T1000 (cell line): ENCODE measurements at places on chromosomes 3 and 15.

DNA sequence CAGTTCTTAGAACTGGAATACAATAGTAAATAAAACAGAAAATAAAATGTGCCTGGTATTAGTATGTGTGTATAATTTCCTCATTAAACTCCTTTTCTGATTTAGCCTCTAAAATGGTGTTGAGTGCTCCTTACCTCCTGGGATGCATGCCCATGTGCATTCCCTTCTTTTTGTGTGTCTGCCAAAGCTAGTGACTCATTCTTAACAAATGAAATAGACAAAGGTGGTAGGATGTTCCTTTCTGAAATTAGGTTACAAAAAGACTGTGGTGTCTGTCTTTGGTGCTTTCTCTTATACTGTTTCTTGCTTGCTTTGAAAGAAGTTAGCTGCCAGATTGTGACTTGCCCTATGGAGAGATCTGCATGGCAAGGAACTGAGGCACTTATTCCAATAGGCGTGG lies 623.7 kb downstream of the GRM7 start:
- DNase-seq = no peak

DNA sequence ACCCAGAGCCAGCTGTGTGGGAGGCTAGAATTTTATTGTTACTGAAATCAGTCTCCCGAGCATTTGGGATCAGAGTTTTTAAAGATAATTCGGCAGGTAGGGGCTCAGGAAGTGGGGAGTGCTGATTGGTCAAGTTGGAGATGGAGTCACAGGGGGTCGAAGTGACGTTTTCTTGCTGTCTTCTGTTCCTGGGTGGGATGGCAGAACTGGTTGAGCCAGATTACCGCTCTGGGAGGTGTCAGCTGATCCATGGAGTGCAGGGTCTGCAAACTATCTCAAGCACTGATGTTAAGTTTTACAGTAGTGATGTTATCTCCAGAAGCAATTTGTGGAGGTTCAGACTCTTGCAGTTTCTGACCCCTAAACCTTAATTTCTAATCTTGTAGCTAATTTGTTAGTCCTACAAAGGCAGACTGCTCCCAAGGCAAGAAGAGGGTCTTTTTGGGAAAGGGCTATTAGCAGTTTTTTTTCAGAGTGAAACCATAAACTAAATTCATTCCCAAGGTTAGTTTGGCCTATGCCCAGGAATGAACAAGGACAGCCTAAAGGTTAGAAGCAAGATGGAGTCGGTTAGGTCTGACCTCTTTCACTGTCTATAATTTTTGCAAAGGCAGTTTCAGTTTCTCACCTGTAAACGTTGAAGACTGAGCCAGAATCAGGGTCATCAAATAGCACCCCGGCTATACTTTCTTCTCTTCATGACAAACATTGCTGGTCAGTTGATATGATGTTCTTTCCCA lies 28.2 kb downstream of the FLNB start:
- no peak for DNase-seq

GRCh38 chr3:76859596-76859995 lies 180.3 kb upstream of the ROBO2 start:
- DNase-seq = no peak

DNA sequence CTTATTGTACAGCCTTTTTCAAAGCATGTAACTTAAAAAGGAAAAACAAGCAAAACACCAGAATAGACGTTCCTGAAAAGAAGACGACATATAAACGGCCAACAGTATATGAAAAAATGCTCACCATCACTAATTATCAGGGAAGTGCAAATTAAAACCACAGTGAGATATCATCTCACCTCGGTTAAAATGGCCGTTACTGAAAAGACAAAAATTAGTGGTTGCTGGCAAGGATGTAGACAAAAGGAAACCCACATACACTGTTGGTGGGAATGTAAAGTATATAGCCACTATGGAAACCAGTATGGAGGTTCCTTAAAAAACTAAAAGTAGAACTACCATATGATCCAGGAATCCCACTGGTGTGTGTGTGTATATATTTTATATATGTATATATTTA lies 64.5 kb upstream of the MLF1 start:
- no peak for DNase-seq

DNA sequence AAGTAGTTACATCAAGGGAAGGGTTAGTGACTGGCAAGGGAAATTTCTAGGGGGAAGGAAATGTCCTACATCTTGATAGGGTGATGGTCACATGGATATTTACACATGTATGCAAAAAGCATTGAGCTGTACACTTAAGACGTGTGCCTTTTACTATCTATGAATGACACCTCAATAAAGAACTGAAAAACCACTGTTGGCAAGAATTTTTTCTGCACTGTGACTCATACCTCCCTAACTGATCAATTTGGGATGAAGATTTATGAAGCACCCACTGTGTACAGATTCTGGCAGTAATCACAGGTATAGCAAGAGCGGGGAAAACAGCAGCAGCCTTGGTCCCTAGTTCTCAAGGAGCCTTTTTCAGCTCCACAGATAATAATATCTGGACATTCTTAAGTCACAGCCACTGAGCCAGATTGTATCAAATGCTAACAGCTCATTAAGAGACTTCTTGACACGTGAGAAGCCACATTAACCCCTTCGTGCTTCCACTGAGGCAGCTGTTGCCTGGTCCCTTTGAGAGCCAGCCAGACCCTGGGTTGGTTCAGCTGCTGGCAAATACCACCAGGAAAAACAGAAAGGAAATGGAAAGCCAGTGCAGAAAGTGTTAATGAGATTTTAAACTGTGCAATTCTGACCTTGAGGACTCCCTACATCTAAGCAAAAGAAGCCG lies 32.0 kb upstream of the GALNT15 start:
- DNase-seq = no peak

GRCh38 chr3:5899014-5899761 lies 711.7 kb downstream of the EDEM1 start:
- no peak for DNase-seq

DNA sequence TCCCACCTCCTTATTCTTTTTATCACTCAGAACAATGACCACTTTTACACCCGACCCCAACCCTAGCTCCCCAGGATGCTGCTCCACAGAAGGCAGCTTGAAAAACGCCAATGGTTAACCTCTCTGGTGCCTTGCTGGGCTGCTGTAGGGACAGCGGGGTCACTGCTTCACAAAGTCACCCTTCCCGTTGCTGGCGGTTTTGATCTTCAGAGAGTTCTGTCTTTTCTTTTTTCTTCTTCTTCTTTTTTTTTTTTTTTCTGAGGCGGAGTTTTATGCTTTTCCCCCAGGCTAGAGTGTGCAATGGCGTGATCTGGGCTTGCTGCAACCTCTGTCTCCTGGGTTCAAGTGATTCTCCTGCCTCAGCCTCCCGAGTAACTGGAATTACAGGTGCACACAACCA lies 20.7 kb downstream of the CEP19 start:
- no peak for DNase-seq

DNA sequence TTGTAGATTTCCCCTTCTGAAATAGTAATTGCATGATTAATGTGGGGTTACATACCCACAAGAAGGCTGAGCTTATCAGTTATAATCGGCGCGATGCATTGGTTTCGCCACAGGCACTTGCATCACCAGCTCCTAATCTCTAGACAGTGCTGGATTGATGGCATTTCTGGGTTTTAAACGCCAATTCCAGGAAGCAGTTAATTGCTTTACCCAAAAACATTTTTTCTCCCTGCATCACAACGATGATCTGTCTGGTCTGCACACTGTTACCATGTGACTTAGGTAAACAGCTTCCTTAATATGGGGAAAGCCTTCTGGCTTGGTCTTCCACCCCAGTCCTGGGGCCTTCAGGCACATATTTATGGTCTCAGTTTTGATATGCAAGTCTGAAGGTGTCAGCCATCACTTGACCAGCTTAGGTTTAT lies 70.0 kb upstream of the HEG1 start:
- DNase-seq = peak; percentile 60

DNA sequence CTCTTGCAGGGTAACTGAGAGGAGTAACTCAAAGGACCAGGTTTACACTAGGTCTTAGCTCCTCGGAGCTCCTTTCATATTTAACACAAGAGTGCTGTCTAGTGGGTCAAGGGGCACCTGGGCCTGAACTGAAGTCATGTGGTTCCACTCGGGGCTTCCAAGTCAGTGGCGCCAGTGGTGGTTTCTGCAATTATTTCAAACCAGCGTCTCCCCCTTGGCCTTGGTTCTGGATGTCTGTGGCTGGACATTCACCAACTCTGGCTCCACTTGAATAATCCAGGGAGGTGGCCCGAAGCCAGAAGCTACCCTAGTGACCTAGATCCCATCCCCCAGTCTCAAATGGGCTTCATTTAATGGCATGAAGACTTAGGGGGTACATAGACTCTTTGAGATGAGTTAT lies 144.3 kb upstream of the ADAMTS9 start:
- DNase-seq = no peak

GRCh38 chr3:139430493-139430892 lies 41.0 kb upstream of the COPB2 start:
- DNase-seq = no peak

GRCh38 chr3:136947477-136947876 lies 10.3 kb upstream of the IL20RB start:
- DNase-seq = no peak

DNA sequence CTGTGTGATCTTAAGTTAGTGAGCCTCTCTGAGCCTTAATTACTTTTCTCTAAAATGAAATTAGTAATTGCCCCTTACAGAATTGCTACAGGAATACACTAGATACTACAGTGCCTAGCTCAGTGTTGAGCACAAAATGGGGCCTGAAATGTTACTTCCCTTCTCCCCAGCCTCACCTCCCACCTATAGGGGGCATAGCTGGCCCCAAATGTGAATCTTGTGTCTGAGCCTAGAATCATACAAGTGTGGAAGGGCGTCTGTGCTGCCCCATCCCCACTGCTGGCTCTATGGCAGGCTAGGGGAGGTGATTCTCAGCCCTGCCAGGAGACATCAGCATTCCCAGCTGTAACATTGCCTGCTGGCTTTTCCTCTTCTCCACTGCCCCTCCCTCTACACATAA lies 42.7 kb downstream of the IFT122 start:
- no peak for DNase-seq

- DNase-seq = no peak
Observed at GRCh38 chr15:56783156-56783856, 50.0 kb upstream of the ZNF280D start.

- no peak for DNase-seq
Observed at GRCh38 chr3:55330756-55331155, 156.3 kb downstream of the WNT5A start.

DNA sequence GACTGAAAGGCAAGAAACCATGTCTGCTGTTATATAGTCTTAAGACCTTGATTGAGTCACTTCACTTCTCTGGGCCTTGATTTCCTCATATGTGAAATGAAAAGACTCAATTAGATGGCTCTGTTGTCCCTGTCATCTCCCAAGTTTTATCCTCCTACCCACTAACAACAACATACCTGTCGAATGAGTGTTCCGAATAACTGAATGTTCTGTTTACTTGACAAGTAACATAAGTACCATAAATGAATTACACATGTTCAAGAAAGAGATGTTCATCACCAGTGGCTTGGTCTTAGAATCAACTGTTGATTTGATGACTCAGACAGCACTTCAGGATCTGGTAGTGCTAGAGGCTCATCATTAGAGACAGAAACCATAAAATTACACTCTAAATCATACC lies 311.7 kb downstream of the VPS13C start:
- DNase-seq = no peak

DNA sequence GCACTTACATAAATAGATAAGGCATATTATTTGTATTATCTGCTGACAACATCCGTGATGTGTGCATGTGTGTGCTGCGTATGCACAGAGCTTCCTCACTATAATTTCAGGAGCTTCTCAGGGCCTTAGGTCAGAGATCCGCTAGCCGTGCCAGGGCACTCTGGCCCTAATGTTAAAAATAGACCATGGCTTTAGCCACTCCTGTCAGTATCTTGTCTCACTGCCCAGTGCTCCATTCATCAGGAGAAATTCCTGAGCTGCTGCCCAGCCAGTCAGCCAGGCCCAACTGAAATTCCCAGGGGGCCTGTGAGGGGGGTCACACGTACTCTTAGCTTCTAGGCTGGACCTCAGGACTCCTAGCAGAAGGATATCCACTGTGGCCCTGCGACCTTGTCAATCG lies 70.0 kb upstream of the ABHD2 start:
- DNase-seq = no peak

DNA sequence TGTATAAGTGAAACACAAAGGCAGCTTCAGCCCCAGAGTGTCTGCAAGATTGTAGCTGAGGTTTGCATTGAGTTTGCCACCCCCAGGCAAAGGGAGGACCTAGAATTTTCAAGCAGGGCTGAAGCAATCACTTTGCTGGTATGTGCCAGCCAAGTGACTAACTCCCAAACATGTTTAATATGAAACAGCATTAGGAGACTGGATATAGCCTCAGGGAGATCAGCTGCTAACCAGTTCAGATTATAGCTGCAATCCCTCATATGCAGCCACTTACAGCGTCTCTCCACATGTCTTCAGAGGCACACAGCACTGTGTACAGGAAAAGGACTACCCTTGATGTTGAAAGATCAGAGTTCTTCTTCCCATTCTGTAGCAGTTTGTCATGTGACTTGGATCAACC lies 38.4 kb upstream of the PPP2R3A start:
- DNase-seq = peak; percentile 56

DNA sequence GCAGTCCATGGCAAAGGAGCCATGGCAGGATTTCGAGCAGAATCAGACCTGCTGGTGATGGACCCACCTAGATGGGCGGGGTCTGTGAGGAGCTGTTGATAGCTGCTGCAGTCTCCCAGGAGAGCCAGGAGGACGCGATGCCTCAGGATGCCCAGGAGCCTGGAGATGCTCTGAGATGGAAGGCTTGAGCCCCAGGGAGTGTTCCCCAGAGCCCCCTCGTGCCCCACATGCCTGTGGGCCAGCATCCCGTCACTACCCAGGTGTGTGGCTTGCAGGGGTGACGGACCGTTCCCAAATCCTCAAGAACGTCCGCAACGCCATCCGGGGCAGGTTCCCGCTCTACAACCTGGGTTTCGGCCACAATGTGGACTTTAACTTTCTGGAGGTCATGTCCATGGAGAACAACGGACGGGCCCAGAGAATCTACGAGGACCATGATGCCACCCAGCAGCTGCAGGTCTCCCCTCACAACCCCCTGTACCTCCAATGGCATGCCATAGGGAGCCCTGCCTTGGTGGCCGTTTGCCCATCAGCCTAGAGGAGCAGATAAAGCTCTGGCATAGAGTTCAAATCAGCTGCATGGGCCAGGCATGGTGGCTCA lies 6.7 kb downstream of the ITIH1 start:
- no peak for DNase-seq

GRCh38 chr15:25766417-25766816 lies 96.7 kb downstream of the ATP10A start:
- DNase-seq = no peak
